ENCODE measurements at places on chromosomes 13 and 19.

GRCh38 chr13:114027046-114027715 lies 53.3 kb upstream of the C13orf46 start:
- peaks cover 68% of the 10 kb centered on the region for H3K36me3 ChIP-seq
- no peak for DNase-seq
- H3K4me1 ChIP-seq = no peaks in the 10 kb centered on the region
- no peaks in the 10 kb centered on the region for H3K27me3 ChIP-seq

GRCh38 chr19:49133621-49134454 lies 14.5 kb downstream of the PPFIA3 start:
- no peaks in the 10 kb centered on the region for H3K36me3 ChIP-seq
- no peak overlapping the region for H3K27ac ChIP-seq
- H3K4me1 ChIP-seq = peaks cover under 1% of the 10 kb centered on the region
- DNase-seq = peak; percentile 62
- H3K4me3 ChIP-seq = peak overlapping the region; percentile 61

DNA sequence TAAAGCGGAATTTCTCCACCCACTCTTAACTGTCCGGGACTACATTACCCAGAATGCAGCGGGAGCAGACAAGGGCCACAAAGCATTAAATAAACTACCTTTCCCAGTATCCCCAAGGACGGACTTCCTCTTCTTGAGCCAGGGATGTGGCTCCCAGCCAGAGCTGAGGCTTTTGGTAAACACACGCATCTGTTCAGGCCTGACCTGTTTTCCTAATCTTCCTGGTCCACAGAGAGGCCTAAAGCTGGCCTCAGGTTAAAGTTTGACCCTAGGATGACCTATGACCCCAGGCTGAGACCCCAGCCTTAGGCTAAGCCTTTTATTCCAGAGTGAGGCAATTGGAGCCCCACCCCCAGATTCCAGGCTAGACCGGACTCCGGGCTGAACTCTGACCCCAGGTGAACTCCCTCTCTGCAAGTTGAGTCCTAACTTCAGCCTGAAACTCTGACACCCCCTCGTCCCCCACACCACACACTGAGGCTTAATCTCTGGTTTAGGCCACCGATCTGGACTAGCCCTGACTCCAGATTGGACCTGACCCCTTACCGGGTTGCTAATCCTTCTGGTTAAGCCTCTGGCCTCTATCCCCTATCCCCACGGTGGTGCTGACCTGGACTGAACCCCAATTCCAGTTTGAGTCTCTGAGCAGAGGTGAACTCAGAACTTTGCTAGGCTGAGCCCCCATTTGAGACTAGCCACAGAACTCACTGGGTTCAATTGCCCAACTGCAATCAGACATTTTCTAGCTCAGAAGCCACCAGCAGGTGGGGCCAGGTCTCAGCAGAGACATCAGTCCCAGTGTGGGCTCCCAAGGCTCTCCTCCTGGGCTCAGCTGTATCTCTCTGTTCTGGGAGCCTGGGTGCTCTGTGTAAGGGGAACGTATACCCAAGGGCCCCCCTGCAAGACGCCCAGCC lies 750 bp upstream of the GPR108 start:
- peaks cover 54% of the 10 kb centered on the region for H3K4me1 ChIP-seq
- peak overlapping the region; percentile 55 for H3K4me3 ChIP-seq
- peak; percentile 83 for DNase-seq
- no peaks in the 10 kb centered on the region for H3K27me3 ChIP-seq
- peaks cover 15% of the 10 kb centered on the region for H3K36me3 ChIP-seq
- peak overlapping the region; percentile 71 for H3K27ac ChIP-seq

GRCh38 chr19:31817971-31818797 lies 468.9 kb upstream of the TSHZ3 start:
- H3K36me3 ChIP-seq = no peaks in the 10 kb centered on the region
- H3K27ac ChIP-seq = no peak overlapping the region
- no peaks in the 10 kb centered on the region for H3K27me3 ChIP-seq
- no peak overlapping the region for H3K4me3 ChIP-seq

DNA sequence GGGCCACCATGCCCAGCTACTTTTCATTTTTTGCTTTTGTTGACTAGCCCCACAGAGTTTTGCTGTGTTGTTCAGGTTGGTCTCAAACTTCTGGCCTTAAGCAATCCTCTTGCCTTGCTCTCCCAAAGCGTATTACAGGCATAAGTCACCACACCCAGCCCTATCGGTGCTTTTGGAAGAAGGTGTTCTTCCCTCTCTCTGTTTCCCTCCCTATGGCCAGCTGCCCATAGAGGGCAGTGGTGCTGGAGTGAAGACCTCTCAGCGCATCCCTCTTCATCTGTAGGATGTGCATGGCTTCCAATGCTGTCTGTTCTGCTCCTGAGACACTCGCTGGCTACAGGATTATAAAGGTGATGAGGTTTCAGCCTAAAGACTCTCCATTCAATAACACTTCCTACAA lies 1.3 kb upstream of the CD22 start:
- no peak overlapping the region for H3K27ac ChIP-seq
- no peak for DNase-seq
- peaks cover 19% of the 10 kb centered on the region for H3K4me1 ChIP-seq
- H3K36me3 ChIP-seq = no peaks in the 10 kb centered on the region
